Stimulated activated memory B cell treated with anti-CD40 and anti-IgM and Interleukin-4, amounts not matched to agents 10 μg/mL and 1 μg/mL and 100 μg/mL, for 72 hours (primary cell): ENCODE measurements at places on chromosomes 16 and 17.

DNA sequence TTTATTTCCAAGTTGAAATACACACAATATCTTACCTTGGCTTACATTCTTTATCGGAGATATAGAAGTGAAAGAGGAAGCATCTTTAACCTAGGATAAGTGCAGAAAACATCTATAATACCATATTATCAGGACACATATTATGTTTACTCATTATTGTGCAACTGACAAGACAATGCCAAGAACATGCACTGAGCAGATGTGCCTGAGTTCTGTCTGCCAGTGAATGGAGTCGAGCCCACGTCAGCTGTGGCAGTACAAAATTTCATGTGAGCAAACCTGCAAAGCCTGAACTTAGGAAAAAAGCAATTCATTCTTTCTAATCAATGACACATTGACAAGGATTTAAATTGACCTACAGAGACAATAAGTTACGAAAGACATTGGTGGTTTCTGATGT, 154.4 kb downstream of the AXIN2 start:
- no peak for ATAC-seq
- H3K27ac ChIP-seq, result no peak overlapping the region
- no peaks in the 10 kb centered on the region for H3K27me3 ChIP-seq
- no peaks in the 10 kb centered on the region for H3K36me3 ChIP-seq
- H3K4me3 ChIP-seq, result no peak overlapping the region

- no peaks in the 10 kb centered on the region for H3K36me3 ChIP-seq
- H3K27ac ChIP-seq, result peak overlapping the region; percentile 71
- peaks cover 28% of the 10 kb centered on the region for H3K27me3 ChIP-seq
- H3K4me3 ChIP-seq, result peak overlapping the region; percentile 17
- peak; percentile 49 for ATAC-seq
Measured at GRCh38 chr17:81966343-81967243, 5.6 kb upstream of the NOTUM start.

DNA sequence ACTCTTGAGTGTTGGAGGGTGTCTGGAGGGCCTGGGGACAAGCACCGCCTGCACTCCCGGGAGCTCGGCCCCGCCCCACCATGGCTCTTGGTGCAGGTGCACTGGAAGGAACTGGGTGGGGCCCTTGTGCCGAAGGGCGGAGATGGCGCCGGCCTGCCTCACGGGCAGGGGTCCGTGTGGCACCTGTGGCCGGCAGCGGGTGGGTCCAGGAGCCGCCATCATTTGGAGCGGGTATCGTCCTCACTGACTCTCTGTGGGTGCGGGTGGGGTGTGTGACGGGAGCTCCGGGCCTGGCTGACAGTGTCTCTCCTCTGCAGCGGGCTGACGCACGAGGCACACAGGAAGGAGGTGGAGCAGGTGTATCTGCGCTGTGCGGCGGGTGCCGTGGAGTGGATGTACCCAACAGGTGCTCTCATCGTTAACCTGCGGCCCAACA, 5.2 kb downstream of the METRNL start:
- no peaks in the 10 kb centered on the region for H3K27me3 ChIP-seq
- peaks cover 33% of the 10 kb centered on the region for H3K4me1 ChIP-seq
- H3K4me3 ChIP-seq, result no peak overlapping the region
- ATAC-seq, result no peak

- no peak for ATAC-seq
- H3K4me1 ChIP-seq, result no peaks in the 10 kb centered on the region
- no peak overlapping the region for H3K4me3 ChIP-seq
- H3K36me3 ChIP-seq, result no peaks in the 10 kb centered on the region
- H3K27me3 ChIP-seq, result peaks cover 9% of the 10 kb centered on the region
- no peak overlapping the region for H3K27ac ChIP-seq
Measured at GRCh38 chr16:48408688-48409087, 23.5 kb upstream of the SIAH1 start.

DNA sequence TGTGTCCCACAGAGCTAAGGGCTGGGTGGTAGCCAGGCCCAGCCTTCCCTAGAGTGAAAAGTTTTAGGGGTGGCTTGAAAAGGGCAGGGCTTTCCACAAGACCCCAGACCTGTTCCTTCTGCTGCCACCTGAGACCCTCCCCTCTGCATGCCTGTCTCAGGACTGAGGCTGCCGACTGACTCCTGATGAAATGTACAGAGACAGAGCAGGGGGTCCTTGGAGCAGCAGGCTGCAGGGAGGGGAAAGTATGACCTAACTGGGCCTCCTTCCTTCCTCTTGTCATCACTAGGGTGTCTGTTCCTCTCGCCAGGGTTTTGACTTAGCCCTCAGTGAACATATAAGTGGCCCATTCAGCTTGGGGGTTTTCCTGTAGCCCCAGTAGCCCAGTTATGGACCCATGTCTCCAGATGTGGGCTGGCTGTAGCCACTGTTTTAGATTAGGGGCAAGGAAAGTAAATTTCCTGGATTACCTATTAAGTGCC, 14.9 kb upstream of the NFATC3 start:
- peaks cover 46% of the 10 kb centered on the region for H3K4me1 ChIP-seq
- H3K27me3 ChIP-seq, result no peaks in the 10 kb centered on the region
- peaks cover 79% of the 10 kb centered on the region for H3K36me3 ChIP-seq
- H3K4me3 ChIP-seq, result no peak overlapping the region
- ATAC-seq, result no peak
- H3K27ac ChIP-seq, result peak overlapping the region; percentile 39

- no peak overlapping the region for H3K27ac ChIP-seq
- H3K4me1 ChIP-seq, result no peaks in the 10 kb centered on the region
- ATAC-seq, result no peak
- no peak overlapping the region for H3K4me3 ChIP-seq
- H3K27me3 ChIP-seq, result no peaks in the 10 kb centered on the region
Measured at GRCh38 chr17:19678581-19679453, 30.3 kb downstream of the ALDH3A2 start.

GRCh38 chr17:65593855-65594845, 32.7 kb upstream of the AXIN2 start:
- peaks cover 40% of the 10 kb centered on the region for H3K27me3 ChIP-seq
- H3K4me3 ChIP-seq, result no peak overlapping the region
- H3K36me3 ChIP-seq, result no peaks in the 10 kb centered on the region

- peak; percentile 63 for ATAC-seq
- H3K36me3 ChIP-seq, result no peaks in the 10 kb centered on the region
Measured at GRCh38 chr17:44774271-44775135, 15.7 kb downstream of the ADAM11 start.

DNA sequence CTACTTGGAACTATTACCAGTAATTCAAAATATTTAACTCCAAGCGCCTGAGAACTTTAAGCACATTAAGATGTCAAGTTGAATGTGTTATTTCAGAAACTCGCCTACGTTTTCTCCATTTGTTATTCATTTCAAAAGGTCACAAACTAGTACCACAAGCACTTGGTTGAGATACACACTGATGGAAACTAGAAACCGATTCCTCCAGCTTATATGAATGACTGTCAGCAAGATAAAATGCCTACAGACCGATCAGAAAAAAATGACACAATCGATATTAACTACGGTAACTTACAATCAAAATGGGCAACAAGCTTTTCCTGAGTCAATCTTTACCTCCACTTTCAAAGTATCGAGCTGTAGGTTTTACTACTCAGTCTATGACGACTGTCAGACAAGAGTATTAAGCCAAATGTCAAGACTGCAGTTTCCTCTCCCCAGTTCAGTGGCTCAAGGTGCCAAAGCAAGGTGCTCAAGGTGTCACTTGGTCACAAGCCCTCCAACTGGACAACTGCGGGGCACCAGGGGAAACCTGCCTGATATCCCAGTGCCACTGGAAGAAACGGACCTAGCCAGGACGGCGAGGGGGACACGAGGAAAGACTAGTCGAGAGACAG, 678 bp downstream of the SRP68 start:
- H3K4me1 ChIP-seq, result peaks cover 43% of the 10 kb centered on the region
- peak overlapping the region; percentile 97 for H3K27ac ChIP-seq
- H3K4me3 ChIP-seq, result peak overlapping the region; percentile 96

GRCh38 chr17:48752399-48753288, 24.1 kb upstream of the HOXB13 start:
- no peak for ATAC-seq
- H3K4me3 ChIP-seq, result no peak overlapping the region
- peaks cover 88% of the 10 kb centered on the region for H3K27me3 ChIP-seq
- peaks cover 15% of the 10 kb centered on the region for H3K4me1 ChIP-seq

DNA sequence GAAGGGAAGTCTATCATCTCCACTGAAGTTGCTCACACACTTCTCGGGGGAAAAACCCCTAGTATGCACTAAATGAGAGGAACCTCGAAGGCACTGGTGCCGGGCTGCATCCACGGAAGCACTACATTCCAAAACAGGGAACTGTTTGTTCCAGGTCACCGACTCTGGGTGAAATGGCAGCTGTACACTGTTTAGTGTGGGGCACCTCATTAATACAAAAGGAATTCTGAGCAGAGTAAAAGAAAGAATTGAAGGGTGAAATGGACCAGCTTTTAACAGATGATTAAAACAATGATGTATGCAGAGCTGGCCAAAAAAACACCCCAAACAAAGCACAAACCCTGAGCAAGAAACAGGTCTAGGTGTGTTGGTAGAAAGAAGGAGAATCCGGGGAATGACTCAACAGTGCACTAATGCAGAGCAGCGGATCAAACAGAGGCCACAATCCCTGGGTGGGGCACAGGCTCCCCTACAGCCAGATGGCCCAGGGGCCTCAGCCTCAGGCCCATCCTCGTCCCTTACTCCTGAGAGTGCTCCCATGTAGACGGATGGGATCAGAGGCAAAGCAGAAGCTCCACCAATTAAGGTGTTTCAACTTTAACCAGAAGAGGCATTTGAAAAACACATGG, 161.5 kb downstream of the ZFHX3 start:
- H3K27ac ChIP-seq, result no peak overlapping the region
- H3K4me1 ChIP-seq, result no peaks in the 10 kb centered on the region
- no peak overlapping the region for H3K4me3 ChIP-seq
- H3K27me3 ChIP-seq, result no peaks in the 10 kb centered on the region
- no peak for ATAC-seq

DNA sequence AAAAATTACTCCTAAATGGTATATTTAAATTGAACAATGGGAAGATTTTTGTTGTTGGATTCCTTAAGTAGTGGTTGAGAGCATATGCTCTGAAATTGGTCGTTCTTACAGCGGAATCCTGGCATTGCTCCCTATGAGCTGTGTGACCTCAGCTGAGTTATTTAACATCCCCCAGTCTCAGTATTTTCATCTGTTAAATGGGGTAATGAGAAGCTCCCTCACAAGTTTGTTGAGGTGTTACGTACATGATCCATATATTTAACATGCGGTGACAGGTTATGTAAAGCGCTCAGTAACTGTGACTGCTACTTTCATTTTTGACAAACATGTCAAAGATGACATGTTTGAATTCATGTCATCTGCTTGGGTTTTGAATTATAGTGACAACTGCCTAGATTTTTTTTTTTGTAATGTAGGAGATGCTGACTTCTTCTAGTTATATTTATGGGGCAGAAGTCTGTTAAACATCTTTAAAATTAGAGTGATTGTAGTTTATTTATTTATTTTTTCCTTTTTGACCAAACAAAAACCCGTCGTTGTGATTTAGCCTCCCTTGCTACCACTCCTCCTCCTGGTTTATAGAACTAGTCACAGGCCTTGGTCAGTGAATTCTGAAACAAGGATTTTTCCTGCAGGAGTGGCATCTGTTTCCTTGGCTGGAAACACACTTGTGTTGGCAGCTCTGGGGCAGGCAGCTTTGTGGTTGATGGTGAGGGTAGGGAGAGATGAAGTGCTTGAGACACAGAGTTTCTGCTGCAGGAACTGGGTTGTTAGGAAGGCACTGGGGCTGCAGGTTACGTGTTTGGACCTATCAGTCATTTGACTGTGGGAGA, 268.8 kb downstream of the SNX29 start:
- no peaks in the 10 kb centered on the region for H3K27me3 ChIP-seq
- peaks cover 30% of the 10 kb centered on the region for H3K36me3 ChIP-seq
- H3K4me3 ChIP-seq, result no peak overlapping the region
- no peak for ATAC-seq
- peaks cover 17% of the 10 kb centered on the region for H3K4me1 ChIP-seq

- peak; percentile 72 for ATAC-seq
- H3K27me3 ChIP-seq, result no peaks in the 10 kb centered on the region
- H3K27ac ChIP-seq, result no peak overlapping the region
- no peaks in the 10 kb centered on the region for H3K36me3 ChIP-seq
- no peak overlapping the region for H3K4me3 ChIP-seq
Measured at GRCh38 chr17:40303009-40303657, 5.8 kb upstream of the RARA start.

- H3K27ac ChIP-seq, result no peak overlapping the region
- H3K4me3 ChIP-seq, result no peak overlapping the region
- no peaks in the 10 kb centered on the region for H3K27me3 ChIP-seq
- H3K36me3 ChIP-seq, result peaks cover 41% of the 10 kb centered on the region
- peaks cover 10% of the 10 kb centered on the region for H3K4me1 ChIP-seq
Measured at GRCh38 chr17:42846594-42847280, 2.4 kb downstream of the AOC2 start.

DNA sequence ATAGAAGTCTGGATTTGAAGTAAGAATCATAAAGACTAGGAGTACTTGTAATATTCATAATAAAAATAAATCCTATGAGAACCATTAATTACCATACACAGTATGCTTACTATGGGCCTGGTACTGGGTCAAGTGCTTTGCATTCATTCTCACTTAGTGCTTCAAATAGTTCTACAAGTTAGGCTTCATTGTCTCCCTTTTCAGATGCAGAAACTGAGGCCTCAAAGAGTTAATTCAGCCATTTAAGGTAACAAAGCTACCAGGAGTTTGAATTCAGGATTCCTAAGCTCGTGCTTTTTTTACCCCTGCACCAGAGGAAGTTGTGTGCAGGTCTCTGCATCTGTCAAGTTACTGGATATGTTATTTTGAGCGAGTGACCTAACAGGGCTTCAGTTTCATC, 1098.4 kb upstream of the EEF2KMT start:
- no peaks in the 10 kb centered on the region for H3K27me3 ChIP-seq
- ATAC-seq, result no peak
- no peaks in the 10 kb centered on the region for H3K4me1 ChIP-seq
- H3K27ac ChIP-seq, result no peak overlapping the region

DNA sequence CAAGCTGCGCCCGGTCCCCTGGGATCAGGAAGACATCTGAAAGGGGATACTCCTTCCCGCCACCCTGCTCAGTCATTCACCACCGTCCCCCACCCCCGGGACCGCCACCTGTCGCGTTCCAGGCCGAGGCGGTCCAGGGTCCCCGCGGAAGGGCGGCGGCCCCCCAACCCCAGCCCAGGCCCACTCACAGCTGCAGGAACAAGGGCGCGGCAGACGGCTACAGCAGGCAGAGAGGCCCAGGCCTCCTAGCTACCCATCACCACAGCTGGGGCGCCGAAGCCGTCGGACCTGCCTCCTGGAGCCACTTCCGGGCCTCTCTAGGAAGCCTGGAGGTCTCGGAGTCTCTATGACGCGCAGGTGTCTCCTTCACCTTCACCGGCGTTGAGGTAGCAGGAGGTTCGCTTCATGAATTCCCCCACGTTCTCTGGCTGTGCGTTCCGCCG, at the start of gene SDR42E1:
Gene SDR42E1 (minus strand): TSS at position 272 of the 443 bp plus-strand sequence. CDS start 10,612 bp downstream, outside the sequence.
- peaks cover 17% of the 10 kb centered on the region for H3K4me1 ChIP-seq
- peak within 1 kb of the TSS; percentile 78 for H3K27ac ChIP-seq
- H3K27me3 ChIP-seq, result no peaks in the 10 kb centered on the region
- peak within 1 kb of the TSS; percentile 82 for H3K4me3 ChIP-seq
- peak; percentile 97 for ATAC-seq
- H3K36me3 ChIP-seq, result peaks cover 32% of the 10 kb centered on the region

- H3K4me1 ChIP-seq, result no peaks in the 10 kb centered on the region
- no peaks in the 10 kb centered on the region for H3K27me3 ChIP-seq
- ATAC-seq, result no peak
- no peaks in the 10 kb centered on the region for H3K36me3 ChIP-seq
- no peak overlapping the region for H3K27ac ChIP-seq
Measured at GRCh38 chr16:53565296-53565863, 62.4 kb upstream of the AKTIP start.
